T-helper 9 cell (primary cell): ENCODE measurements at places on chromosomes 4 and X.

- no peak for DNase-seq
Observed at GRCh38 chr4:82639971-82640370, 78.2 kb upstream of the TMEM150C start.

GRCh38 chr4:10808591-10808990 is 124.0 kb upstream of the CLNK start:
- DNase-seq, result no peak

DNA sequence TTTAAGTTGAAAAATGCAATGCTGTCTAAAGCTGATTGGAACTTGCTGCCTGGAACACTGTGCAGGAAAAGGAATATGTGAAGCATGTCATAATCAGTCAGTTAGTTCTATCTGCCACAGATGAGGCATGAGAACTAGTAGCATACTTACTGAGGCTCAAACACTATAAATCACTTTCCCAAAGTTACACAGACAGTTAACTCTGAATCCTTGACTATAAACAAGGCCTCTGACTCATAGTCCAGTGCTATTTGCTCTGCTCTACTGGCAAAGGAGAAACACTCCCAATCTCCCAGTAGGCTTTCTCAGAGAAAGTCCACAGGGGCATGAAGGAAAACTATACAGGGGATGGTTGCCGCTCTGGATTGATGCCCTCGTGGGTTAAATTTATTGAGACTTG is 2078.4 kb upstream of the TENM3 start:
- no peak for DNase-seq

- no peak for DNase-seq
Observed at GRCh38 chr4:70667740-70668535, 1.6 kb upstream of the JCHAIN start.

GRCh38 chrX:141375011-141375760 is 132.9 kb upstream of the SPANXC start:
- no peak for DNase-seq

GRCh38 chr4:24802648-24803047 is 7.3 kb downstream of the SOD3 start:
- no peak for DNase-seq

DNA sequence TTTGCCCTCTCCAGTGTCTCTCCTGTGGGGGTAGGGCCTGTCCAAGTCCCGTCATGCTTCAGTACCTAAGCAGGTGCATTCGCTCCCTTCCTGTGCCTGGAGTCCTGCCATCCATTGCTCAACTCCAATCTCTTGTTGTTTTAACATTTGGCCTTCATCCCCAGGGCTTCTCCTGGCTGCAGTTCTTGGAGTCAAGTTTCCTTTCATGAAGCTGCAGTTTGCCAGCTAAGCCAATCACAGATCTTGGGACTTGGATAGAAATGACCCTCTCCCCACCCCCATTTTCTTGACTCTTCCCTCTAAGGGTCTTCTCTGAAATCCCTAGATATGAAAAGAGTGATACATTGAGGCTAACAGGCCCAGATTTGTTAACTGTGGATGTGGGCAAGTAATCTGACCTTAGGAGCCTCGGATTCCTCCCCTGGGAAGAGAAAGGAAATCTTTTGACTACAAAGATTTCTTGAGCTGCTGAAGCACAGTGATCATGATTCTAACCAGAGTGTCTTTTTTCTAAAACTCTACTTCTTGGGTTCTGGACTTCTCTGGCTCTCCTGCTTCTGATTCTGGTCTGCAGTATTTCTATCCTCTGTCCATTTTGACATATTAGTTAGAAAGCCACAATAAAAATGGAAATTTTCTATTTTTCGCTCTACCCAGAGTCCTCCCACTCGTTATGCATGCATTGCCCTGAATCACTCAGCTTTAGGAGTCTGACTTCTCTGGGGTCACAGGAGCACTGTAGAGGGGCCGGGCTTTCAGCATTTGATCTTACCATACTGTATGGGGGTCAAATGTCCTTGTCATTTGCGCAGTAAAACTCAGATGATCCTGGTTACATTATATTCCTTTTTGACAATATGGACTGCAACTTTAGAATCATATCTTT is 61.0 kb downstream of the CHRNA9 start:
- DNase-seq, result no peak

GRCh38 chr4:152172146-152172545 is 363.7 kb downstream of the FBXW7 start:
- DNase-seq, result no peak

- DNase-seq, result no peak
Observed at GRCh38 chr4:48311896-48312295, 29.4 kb upstream of the SLAIN2 start.

DNA sequence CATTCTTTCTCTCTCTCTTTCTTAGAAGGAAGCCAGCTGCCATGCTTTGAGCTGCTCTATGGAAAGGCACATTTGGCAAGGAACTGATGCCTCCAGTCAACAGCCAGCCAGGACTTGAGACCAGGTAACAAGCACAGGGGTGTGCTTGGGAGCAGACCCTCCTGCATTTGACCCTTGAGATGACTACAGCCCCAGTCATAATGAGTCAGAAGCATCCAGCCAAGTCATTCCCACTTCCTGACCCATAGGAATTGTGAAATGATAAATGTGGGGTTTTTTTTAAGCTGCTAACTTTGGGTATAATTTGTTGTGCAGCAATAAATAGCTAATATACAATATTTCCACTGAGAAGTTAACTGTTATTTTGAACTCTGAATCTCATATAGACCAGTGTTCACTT is 446.9 kb downstream of the GRXCR1 start:
- DNase-seq, result no peak

- no peak for DNase-seq
Observed at GRCh38 chr4:2068566-2068965, 9.4 kb downstream of the NAT8L start.

- DNase-seq, result no peak
Observed at GRCh38 chr4:64584981-64585557, 175.8 kb upstream of the TECRL start.

DNA sequence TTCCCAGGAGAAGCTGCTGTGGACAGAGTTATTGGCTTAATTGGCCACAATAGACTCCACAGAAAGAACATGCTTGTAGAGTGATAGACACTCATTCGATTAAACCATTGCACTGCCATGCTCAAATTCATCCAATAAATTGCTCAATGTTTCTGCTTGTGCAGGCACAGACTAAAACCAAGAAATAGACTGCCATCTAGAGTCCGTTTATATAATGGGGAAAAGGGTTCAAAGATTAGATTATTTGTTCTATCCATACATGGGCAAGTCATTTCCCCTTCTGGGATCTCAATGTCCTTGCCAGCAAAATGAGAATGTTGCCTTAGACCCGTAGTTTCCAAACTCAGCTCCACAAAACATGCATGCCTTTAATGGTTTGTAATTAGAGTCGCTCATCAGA is 8.7 kb downstream of the SMIM10 start:
- no peak for DNase-seq

- DNase-seq, result no peak
Observed at GRCh38 chr4:23822181-23822580, 67.7 kb downstream of the PPARGC1A start.

- no peak for DNase-seq
Observed at GRCh38 chrX:9562851-9563250, 98.0 kb downstream of the TBL1X start.

DNA sequence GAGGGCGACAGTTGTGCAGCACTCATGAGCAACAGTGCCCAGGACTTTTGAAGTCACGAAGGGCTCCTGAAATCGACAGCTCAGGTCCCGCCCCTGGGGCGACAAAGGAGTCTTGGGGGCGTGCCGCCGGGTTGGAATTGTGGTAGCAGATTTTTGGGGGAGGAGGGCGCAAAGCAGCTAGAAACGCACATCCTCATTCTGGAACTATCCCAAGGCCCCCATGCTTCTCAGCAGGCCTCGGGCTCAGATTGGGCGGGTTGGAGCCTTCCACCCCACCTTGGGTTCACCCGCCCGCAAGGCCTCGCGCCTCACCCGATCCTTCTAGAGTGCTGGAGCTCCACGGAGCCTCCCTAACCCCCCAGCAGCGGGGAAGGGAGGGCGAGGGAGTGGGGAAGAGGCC is 85.5 kb downstream of the HPRT1 start:
- no peak for DNase-seq

DNA sequence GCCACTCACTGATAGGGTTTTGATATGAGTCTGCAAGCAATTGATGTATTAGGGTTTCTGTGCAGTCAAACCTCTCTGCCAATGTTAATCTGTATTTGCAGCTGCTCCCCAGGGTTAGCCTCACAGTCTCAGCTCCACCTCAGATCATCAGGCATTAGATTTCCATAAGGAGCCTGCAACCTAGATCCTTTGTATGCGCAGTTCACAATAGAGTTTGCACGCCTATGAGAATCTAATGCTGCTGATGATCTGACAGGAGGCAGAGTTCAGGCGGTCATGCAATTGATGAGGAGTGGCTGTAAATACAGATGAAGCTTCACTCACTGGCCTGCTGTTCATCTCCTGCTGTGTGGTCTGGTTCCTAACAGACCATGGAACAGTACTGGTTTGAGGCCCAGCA is 280.6 kb downstream of the PAPSS1 start:
- no peak for DNase-seq

GRCh38 chr4:17898553-17899055 is 87.8 kb downstream of the NCAPG start:
- no peak for DNase-seq

DNA sequence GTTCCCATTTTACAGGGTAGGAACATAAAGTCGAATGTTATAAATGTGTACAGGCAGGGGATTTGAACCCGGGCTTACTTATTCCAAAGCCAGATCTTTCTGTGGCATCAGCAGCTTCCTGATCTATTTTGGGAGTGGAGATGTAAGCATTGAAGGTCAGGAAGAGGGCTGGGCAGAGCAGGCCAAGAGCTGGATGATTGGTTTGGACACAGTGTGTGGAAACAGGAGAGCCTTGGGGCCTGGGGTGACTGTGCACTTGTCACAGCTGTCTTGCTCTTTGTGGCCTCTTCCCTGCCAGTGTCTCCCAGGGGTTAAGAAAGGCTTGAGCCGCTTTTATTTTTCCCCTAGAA is 127.9 kb upstream of the ENPP6 start:
- no peak for DNase-seq

GRCh38 chrX:40542208-40542607 is 38.6 kb upstream of the ATP6AP2 start:
- no peak for DNase-seq

GRCh38 chrX:48663241-48663640 is 20.4 kb upstream of the WAS start:
- DNase-seq, result no peak

DNA sequence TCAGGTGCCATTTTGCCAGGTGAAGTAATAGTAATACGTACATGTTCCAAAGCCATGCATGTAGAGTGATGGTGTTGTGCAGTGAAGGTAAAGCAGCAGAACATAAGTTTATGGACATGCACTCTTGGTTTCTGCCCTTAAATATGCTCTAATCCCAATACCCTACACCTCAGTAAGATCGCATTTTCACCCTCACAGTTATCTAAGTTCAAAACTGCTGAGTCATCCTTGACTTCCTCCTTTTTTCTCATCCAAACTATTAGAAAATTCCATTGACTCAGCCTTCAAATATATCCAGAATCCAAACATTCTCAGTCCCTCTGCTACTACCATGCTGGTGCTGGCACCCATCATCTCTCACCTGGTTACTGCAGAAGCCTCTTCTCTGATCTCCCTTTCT is 652.9 kb upstream of the IGFBP7 start:
- DNase-seq, result no peak

- DNase-seq, result no peak
Observed at GRCh38 chr4:57127361-57127760, 17.2 kb upstream of the IGFBP7 start.

GRCh38 chr4:127352220-127353113 is 280.3 kb upstream of the INTU start:
- no peak for DNase-seq

GRCh38 chrX:74277846-74278245 is 26.1 kb upstream of the ZCCHC13 start:
- DNase-seq, result no peak

- no peak for DNase-seq
Observed at GRCh38 chr4:54230484-54231418, 1.7 kb downstream of the PDGFRA start.

DNA sequence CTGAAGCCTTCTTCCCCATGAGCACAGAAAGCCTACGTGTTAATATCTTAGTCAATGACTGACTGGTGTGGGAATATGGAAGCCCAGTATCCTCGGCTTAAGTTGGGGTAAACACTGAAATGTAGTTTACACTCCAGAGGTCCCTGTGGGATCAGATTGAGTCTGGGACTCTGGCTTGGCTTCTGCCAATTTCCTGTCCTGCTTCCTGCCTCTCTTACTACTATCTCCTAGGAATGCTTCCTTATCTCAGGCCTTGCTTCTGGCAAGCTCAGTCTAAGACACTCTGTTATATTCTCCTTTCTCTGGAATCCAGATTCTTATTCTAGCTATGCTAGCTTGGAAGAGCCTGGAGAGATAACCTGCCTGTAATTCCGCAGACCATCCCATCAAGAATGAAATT is 174.0 kb upstream of the LDB2 start:
- no peak for DNase-seq

GRCh38 chr4:109875106-109875505 is 27.2 kb downstream of the LRIT3 start:
- no peak for DNase-seq

DNA sequence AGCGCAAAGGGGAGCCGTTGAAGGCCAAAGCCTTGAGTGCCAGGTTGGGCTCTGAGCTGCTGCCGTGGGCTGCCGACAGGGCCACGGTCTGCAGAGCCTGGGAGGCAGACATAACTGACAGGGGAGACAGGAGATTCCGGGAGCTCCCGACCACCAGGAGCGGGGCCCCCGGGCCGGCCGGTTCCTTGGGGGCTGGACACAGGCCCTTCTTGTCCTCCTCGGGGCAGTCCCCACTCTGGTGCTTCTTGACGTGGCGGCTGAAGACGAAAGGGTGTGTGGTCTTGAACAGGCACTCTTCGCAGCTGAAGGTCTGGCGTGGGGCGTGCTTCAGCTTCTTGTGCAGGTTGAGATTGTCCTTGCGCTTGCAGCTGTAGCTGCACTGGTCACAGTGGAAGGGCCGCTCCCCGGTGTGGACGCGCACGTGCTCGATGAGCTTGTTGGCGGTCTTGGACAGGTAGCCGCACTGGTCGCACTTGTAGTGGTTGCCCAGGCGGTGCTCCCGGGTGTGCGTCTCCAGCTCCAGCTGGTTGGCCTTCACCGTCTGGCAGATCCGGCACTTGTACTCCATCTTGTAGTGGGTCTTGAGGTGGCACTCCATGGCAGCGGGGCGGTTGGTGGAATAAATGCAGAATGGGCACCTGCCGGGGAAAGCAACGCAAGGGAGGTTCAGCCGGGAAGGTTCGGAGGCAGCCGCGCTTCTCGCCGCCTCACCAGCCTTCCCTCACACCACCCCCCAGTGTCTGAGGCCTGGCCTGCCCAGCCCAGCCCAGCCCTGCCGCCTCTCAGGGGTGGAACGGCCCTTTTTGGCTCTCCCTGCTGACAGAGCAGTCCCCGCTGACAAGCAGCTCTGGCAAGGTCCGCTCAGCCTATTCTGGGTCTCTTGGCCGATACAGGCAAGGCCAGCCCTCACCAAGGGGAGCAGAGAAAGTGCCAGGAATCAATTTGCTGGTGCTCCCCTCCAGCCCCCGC is 81.3 kb downstream of the C4orf51 start:
- DNase-seq, result no peak

DNA sequence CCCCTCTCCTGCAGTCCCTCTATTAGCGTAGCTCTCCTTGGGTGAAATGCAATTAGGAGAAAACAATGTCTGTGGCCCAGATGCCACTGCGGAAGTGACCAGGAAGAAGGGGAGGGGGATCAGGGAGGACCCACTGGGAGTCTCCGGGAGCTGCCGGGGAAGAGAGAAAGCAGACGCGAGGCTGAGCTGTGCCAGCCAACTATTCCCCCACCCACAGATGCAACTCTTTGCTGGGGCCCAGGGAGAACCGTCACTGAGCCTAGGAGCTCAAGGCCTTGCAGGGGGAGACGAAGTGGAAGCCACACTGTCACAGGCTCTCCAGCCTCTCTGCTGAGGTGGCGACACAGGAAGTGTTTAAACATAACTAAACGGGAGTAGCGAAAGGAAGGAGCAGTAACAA is 149.2 kb downstream of the BCOR start:
- DNase-seq, result no peak
